ENCODE measurements at places on chromosomes 3 and 15.

DNA sequence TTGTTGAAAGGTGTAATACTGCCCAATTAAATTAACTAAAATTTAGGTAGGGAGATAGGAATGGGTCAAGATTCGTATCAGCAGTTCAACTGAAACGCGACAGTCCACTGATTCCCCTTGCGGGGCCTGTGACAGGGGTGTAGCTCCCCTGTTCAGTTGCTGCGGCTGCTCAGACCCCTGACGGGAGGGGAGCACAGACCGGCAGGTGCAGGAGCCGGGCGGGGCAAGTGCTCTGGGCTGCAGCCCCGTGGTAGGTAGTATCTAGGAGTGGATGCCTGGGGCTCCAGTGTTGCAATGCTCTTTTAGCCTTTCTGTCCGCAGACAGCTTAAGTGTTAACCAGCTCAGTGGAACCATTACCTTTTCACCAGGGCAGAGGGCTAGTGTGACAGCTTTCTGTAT lies 164.9 kb downstream of the ROBO2 start:
- no peak for DNase-seq

DNA sequence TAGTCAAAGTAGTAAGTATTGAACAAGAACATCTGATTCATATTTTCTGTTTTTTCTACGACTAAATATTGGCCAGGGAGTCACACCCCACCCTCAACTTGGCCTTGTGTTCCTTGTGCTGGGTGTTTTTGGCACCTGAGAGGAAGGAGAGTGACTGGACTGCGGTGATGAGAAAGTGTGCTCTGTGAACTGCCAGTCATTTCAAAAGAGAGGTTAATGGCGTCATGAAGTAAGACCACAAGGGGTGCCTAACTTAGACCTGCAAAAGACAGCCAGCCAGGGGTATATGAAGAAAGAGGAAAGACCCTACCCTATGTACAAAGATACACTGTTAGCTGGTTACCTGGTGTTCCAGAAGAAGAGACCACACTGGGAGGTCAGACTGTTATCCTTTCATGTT lies 58.4 kb upstream of the COL8A1 start:
- DNase-seq = no peak

- no peak for DNase-seq
Observed at GRCh38 chr3:11734-12133, 184.8 kb upstream of the CHL1 start.

DNA sequence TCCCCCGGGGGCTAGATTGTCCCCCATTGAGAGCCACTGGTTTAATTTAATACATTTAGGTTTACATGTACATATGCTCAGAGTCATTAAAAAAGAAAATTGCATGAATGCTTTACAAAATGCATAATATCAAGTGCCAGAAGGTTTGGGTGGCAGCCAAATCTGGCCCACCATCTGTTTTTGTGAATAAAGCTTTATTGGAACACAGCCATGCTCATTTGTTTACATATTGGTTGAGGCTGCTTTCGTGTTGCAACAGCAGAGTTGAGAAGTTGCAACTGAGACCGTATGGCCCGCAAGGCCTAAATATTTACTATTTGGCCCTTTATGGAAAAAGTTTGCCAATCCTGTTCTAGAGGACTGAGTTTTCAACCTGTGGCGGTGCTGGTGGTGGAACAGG lies 32.1 kb upstream of the RGMA start:
- no peak for DNase-seq

DNA sequence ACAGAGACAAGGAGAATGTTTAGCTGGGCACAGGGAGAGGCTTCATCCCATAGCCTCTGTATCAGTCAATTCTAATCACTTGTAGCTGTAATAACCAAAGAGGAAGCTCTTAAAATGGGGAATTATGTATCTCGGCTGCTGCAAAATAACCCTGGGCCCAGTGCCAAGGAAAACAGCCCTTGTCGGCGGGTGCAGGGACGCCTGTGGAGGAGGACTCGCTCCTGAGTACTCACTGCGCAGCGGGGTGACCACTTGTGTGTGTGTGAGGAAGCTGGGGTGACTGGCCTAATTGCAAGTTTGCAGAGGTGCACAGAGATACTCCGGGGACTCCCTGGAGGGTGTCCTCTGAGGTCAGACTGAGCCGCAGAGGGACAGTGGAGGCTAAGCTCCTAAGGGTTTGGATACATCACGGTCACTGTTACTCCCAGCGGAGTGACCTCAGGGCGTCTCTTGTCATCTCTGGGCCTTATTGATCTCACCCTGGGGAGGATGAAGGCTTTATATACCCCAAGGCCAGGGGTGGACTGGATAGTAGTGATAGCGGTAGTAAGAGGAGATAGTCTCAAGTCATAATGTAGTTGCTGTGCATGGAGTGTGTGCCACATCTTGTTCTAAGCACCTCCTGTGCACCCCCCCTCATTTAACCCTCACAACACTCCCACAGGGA lies 37.2 kb downstream of the SLC6A6 start:
- DNase-seq = no peak

DNA sequence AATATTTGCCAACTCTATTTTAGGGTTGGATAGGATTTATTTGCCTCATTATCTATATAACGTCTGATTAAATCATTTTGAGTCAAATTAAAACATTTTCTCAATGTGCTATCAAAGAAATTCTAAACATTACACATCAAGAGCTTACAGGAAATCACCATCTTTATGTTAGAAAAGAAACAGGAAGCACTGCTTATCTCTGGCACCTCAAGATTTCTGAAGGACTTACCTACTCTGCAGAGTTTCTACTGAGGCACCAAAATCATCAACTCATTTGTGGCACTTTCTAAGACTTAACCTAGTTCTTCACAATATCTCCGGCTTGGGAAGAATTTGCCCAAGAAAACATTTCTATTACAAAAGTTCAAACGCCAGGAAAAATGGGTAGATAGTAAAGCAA lies 181.3 kb upstream of the EOMES start:
- no peak for DNase-seq

GRCh38 chr3:171865191-171865865 lies 22.2 kb downstream of the TMEM212 start:
- DNase-seq = no peak

- no peak for DNase-seq
Observed at GRCh38 chr15:77803487-77803886, 170.8 kb upstream of the LINGO1 start.

GRCh38 chr3:40185029-40185695 lies 124.3 kb upstream of the EIF1B start:
- DNase-seq = no peak

- DNase-seq = no peak
Observed at GRCh38 chr3:58573640-58574039, 3.6 kb downstream of the FAM107A start.

DNA sequence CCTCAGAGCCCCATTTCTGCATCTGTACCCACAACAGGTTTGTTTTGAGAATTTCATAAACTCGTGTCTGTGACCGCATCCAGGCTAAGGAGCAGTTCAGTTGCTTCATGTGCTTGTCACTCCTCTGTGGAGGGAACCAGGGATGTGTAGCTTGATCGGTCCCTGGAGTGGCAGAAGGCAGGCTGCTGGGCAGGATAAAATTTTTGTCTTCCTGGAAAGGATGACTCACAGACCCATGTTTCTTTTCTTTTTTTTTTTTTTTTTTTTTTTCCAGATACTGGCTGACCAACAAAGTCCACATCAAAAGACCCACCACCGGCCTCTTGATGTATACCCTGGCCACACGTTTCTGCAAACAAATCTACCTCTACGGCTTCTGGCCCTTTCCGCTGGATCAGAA lies 70.1 kb downstream of the ST8SIA2 start:
- DNase-seq = no peak

DNA sequence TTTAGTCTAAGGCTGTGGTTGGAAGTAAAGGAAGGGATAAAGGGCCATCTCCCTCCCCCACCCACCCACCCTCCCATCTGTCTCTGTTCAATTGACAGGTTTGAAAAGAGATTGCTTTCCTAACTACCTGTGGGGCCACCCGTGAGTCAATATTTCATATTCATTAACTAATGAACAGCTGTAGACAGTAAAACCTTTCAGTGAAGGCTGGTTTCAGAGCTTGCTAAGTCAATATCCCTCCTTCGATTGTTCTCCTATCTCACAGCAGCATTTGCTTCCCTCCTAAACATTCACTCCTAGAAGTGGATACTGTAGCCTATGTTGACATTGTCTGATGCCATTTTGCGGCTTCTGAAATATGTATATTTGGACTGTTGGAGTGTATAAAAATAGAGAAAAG lies 85.9 kb upstream of the SYNPR start:
- no peak for DNase-seq

- no peak for DNase-seq
Observed at GRCh38 chr3:87173776-87174175, 53.3 kb upstream of the CHMP2B start.

DNA sequence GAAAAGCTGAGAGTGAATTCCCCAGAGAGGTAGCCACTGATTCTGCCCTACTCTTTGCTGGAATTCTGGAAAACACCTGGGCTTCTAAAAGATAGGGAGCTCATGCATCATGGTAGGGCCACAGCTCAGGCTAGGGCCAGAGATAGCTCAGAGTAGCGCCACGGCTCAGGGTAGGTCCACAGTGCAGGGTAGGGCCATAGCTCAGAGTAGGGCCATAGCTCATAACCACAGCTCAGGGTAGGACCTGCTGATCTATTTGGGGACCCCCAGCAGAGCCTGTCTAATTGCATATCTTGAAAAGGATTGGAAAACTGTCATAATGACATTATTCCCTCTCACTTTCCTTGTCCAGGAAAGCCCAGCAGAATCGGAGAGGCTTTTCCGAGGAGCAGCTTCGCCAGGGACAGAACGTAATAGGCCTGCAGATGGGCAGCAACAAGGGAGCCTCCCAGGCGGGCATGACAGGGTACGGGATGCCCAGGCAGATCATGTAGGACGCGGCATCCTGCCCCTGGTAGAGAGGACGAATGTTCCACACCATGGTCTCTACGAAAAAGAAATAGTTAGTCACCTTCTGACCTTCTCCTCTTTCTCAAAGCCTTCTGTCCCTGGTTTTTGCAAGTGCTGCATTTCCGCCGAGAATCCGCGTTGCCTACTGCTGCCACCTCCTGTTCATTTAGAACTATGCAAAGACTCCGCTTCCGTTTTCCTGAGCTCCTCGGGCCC lies 14.5 kb downstream of the TAGLN3 start:
- DNase-seq = peak; percentile 54

GRCh38 chr3:112773864-112774263 lies 72.8 kb downstream of the CD200R1L start:
- DNase-seq = no peak

- DNase-seq = no peak
Observed at GRCh38 chr3:177742273-177742672, 545.0 kb upstream of the TBL1XR1 start.

DNA sequence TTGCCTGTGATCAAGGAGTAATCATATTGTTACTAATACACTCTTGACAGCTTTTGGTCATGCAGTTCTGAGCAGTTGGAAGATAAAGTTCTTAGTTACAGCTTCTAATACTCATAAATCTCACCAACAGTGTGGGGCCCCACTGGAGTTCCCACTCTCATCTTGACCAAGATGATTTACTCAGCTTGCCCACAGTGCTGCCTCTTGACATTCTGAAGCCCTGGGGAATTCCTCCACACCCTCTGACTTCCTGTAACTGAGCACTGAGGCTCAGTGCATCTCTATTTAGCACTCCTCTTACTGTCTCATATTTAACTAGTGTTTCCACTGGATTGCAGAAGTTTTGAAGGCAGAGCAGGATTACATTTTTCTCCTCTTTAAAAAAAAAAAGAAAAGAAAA lies 1.9 kb upstream of the ARL6IP5 start:
- no peak for DNase-seq

GRCh38 chr3:112814266-112814665 lies 32.4 kb downstream of the CD200R1L start:
- no peak for DNase-seq

DNA sequence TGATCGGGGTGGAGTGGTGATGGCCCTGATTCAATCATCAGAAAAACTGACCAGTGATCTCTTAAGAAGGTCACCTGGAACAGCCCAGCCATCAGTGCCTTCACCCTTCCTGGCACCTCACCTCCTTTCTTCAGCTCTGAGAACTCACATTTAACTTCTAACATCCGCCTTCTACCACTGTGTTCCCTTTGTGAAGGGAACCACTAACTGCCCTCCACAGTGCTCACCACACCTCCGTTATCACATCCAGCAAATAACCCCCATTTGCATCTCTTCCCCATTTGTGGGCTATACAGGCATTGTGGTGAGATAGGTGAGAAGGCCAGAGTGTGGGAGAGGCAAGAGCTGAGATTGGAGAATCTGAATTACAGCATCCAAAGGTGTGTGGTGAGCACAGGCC lies 107.4 kb downstream of the PLCL2 start:
- DNase-seq = no peak

DNA sequence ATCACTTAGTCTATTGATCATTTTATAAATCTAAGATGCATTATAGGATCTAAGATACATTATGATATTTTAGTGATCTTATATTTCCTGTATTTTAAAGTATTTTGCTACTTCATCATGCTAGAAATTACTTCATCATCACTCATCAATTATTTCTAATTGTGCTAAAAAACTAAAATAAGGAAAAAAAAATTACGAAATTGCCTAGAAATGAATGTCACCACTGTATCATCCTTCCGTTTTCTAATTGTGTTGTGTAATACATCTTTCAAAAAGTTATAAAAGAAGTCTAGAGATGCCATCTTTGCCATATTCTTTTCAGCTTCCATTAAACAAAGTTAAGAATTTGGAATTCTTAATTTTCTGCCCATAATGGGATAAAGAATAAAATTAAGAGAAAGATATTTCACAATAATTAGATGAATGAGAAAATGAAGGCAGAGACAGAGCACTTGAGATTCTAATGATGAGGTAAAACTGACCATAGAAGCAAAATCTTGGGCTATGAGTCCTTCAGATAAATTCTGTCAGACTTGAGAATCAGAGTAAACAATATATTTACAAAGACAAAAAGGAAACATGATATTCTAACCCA lies 48.8 kb downstream of the ALDH1A2 start:
- no peak for DNase-seq

GRCh38 chr3:159635047-159635641 lies 353.5 kb upstream of the IL12A start:
- DNase-seq = no peak

DNA sequence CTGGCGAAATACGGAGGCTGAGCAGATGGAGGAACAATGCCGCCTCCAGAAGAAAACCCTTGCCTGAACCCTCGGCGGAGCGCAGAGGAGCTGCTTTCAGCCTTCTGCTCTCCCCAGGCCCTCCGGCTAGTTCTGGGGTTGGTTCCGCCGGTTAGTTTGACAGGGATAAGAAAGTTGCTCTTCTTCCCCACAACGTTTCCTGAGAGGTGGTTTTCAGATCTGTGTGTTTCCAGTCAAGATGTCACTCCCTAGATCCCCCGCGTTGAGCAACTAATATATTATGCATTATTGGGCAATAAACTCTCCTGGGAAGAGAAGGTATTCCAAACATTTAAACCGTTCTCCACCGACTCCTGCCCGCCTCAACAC lies 551 bp downstream of the NLGN1 start:
- no peak for DNase-seq

GRCh38 chr15:81785679-81786078 lies 260.1 kb downstream of the MEX3B start:
- DNase-seq = no peak

All from NT2/D1 (cell line).